ENCODE measurements at places on chromosomes 6 and 20. TPM values are rescaled to one million over a fixed set of nuclear protein-coding genes. Genes with fewer than 3 reads are reported as not detected.

The SS18L1 gene
- 6.7 TPM for total RNA-seq

The HLA-DRB1 gene
- total RNA-seq: 2.3 TPM

The COL21A1 gene
- 1.8 TPM for total RNA-seq

The ENPP5 gene
- not detected for total RNA-seq

The POM121L2 gene
- not detected for total RNA-seq

The THEMIS gene
- total RNA-seq: not detected

The GTF2H4 gene
- 10.1 TPM for total RNA-seq

The SLC22A16 gene
- total RNA-seq: not detected

The EPHA7 gene
- total RNA-seq: 0.97 TPM

The CLDN20 gene
- not detected for total RNA-seq

The SKIC2 gene
- total RNA-seq: 49.4 TPM

The E2F1 gene
- 11.4 TPM for total RNA-seq

The CASS4 gene
- not detected for total RNA-seq

The MGME1 gene
- 12.3 TPM for total RNA-seq

The POLR1C gene
- total RNA-seq: 51.6 TPM

The PHACTR1 gene
- total RNA-seq: 8.8 TPM

The TMEM200A gene
- total RNA-seq: 3.0 TPM

The DEFB127 gene
- not detected for total RNA-seq

The CCDC170 gene
- 0.15 TPM for total RNA-seq

The HLA-DRA gene
- not detected for total RNA-seq

The TTI1 gene
- 21.4 TPM for total RNA-seq

The PRR3 gene
- 2.6 TPM for total RNA-seq

The EDN3 gene
- not detected for total RNA-seq

The CTCFL gene
- total RNA-seq: not detected

The CALHM6 gene
- not detected for total RNA-seq

The CRYBG1 gene
- 67.9 TPM for total RNA-seq

The LY6G5C gene
- under 0.01 TPM for total RNA-seq

The SLA2 gene
- total RNA-seq: not detected

The RNF114 gene
- total RNA-seq: 107 TPM

The LRRC1 gene
- total RNA-seq: 6.8 TPM

The KCNK15 gene
- under 0.01 TPM for total RNA-seq

The CLPSL2 gene
- total RNA-seq: not detected

The SLC17A2 gene
- total RNA-seq: not detected

The RNF182 gene
- total RNA-seq: 0.32 TPM
